NCI-H460 (cell line): ENCODE measurements at places on chromosomes 12 and 14. TPM values are rescaled to one million over a fixed set of nuclear protein-coding genes. Genes with fewer than 3 reads are reported as not detected.

GRCh38 chr12:50610171-50610570, 105.4 kb downstream of the DIP2B start:
- DNase-seq, result no peak

DNA sequence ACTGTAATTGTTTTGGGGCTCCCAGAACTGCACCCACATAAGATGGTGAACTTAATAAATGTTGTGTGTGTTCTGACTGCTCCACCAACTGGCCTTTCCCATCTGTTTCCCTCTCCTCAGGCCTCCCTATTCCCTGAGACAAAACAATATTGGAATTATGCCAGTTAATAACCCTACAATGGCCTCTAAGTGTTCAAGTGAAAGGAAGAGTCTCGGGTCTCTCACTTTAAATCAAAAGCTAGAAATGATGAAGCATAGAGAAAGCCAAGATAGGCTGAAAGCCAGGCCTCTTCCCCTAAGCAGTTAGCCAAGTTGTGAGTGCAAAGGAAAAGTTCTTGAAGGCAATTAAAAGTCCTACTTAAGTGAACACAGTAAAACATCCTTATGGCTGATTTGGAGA, 13.4 kb downstream of the ACOT6 start:
- no peak for DNase-seq

TAS2R31 gene
- 1.7 and 2.7 TPM in 2 replicates for total RNA-seq

- no peak for DNase-seq
Observed at GRCh38 chr12:52235822-52236361, 2.8 kb downstream of the KRT7 start.

- DNase-seq, result no peak
Observed at GRCh38 chr14:61147831-61148549, 133.1 kb downstream of the TMEM30B start.

BDKRB2 gene
- not detected in 2 replicates for total RNA-seq

ARHGAP9 gene
- not detected in 2 replicates for total RNA-seq

- DNase-seq, result no peak
Observed at GRCh38 chr12:29695800-29696199, 87.9 kb downstream of the TMTC1 start.

DNA sequence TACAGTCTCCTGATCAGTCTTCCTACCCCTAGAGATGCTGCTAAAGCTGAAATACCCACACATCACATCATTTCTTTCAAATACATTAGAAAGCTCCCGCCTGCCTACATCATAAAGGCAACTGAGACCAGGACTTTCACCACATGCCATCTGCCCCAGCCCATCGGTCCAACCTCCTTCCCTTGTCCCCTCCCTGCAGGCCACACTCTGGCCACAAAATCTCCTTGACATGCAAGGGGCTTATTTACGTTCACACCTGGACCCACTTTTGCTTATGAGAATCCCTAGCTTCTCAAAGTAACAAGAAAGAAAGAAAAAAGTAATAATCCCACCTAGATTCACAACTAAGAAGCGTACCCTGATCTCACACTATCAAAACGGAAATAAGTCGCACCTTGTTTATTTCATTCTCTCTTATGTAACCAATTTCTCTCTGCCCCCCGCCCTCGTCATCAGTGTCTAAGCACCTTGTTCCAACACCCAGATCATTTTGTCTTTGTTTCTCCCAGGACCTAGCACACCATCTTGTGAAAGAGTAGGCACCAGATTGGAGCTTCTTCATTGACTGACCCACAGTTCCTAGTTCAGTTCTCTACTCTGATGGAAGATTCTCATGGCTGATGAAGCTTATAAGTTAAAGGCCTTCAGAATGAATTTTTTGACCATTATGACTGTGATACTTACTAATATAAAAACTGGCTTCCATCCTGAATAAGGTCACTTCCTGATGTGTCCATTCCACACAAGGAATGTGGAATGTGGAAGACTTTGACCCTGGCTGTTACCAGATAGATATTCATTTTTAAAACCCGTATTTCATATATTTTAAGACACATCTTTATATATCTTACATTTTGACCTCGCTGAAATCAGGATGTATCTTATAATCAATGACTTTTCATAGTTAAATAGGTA, 7.7 kb downstream of the WSB2 start:
- no peak for DNase-seq

DNA sequence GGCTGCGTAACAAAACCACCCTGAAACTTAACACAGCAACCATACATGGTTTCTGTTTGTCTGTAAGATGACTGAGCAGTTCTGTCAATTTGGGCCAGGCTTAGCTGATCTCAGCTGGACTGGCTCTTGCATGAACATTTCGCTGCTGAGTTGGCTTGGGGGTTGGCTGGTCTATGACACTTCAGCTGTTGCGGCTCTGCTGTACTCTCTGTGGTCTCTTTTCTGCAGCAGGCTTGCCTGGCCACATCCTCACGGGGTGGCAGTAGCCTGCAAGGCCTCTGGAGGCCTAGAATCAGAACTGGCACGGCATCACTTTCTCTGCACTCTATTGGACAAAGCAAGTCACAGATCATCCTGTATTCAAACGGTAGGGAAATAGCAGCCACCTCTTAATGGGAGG, 216.2 kb downstream of the BCL11B start:
- DNase-seq, result no peak

- no peak for DNase-seq
Observed at GRCh38 chr14:98931911-98932310, 340.1 kb downstream of the BCL11B start.

DNA sequence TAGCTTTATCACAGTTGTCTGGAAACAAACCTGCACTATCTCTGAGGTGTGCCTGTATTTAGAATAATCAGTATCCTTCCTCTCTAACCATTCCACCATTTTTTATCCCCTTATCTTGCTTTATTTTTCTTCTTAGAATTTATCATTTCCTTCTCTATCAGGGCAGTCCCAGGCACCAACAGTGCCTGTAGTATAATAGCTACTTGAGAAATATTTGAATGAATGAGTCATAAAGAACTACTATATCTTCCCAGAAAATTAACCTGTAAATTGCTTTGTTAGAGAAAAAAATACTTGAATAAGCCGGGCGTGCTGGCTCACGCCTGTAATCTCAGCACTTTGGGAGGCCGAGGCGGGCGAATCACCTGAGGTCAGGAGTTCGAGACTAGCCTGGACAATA, 21.2 kb upstream of the FOXJ2 start:
- DNase-seq, result no peak

CLEC4D gene
- not detected in 2 replicates for total RNA-seq

- peak; percentile 18 for DNase-seq
Observed at GRCh38 chr12:125533434-125534029, 468.3 kb downstream of the AACS start.

DNA sequence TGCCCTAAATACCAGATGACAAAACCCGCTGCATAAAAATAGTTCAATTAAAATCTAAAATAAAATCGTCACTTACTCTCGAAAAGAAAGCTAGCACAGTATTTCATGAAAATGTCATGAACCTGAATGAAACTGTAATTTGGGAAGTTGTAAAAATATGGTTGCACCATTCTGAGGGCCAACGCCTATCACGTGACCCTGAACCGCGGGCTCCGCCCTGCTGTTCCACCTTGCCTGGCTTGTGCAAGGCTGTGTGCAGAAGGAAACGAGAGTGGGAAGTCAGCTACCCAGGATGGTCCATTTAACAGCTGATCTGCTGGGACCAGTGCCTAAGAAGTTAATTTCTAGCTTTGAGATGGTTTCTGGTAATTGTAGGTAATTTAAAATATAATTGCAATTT, 91.7 kb upstream of the BMP4 start:
- no peak for DNase-seq

KLHL33 gene
- total RNA-seq, result not detected in 2 replicates

DNA sequence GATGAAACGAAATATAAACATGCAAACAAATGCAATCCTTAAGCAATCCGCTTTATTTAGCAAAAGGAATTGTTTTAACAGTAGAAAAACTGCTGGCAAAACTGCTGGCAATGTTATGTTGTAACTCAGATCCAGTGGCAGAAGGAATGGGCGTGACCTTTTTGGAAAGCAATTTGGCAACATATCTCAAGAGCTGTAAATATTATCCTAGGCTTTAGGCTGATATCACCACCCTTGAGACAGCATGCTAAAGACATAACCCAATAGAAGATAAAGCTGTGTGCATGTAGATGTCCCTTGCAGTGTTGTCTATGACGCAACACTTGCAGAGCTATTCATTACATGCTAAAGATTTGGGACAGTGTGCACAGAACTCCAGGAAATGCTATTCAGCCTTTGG, 138.5 kb downstream of the DICER1 start:
- peak; percentile 51 for DNase-seq

DNA sequence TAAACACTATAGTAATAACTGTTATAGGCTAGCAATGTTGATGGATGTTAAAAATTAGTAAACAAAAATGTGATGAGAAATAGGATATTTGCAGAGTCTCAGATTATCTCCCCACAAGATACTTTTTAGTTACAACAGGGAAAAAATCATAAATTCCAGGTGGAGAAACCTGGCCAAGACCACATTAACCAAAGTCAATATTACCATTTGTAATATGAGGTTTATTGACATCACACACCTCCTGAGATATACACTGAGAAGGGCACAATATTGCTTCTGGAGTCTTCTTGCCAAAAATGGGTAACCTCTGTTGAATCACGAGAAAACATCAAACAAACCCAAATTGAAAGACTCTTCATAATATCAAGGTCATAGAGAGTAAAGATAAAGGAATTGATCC, 72.3 kb upstream of the AMIGO2 start:
- DNase-seq, result no peak

FITM1 gene
- total RNA-seq, result 0.45 and 0.84 TPM in 2 replicates

DNA sequence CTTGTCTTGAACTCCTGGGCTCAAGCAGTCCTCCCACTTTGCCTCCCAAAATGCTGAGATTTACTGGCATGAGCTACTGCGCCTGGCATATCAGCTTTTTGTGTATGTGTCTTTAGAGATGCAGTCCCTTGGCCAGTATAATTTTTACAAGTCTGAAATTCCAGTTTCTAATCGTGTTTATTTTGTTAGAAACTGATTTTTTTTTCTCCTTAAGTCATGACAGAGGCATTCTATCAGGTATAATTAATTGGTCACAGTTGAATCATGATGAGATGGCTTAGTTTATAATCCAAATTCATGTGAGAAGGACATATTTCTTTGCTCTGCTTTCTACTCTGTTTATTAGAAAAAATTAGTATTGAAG, 98.9 kb downstream of the PCNX1 start:
- DNase-seq, result no peak

KRT6C gene
- total RNA-seq, result not detected in 2 replicates

PKP2 gene
- total RNA-seq, result 4.0 and 4.4 TPM in 2 replicates

- DNase-seq, result no peak
Observed at GRCh38 chr12:19978193-19978592, 390.1 kb upstream of the PDE3A start.

DNA sequence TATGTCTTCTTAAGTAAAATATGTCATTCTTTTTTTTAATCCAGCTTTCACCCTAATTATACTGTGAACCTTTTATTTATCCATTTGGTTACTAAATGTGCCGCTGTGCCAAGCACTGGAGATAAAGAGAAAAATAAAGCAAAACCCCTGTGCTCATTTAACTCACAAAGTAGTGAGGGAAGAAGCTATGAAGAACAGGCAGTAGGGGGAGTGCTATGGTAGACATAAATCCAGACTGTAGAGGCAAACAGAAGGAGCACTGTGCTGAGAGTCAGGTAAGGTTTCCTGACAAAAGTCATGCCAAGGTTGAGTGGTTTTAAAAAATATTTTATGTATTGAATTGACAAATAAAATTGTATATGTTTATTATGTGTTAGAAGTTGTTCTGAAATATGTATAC, 188.5 kb upstream of the SYT10 start:
- no peak for DNase-seq

DNA sequence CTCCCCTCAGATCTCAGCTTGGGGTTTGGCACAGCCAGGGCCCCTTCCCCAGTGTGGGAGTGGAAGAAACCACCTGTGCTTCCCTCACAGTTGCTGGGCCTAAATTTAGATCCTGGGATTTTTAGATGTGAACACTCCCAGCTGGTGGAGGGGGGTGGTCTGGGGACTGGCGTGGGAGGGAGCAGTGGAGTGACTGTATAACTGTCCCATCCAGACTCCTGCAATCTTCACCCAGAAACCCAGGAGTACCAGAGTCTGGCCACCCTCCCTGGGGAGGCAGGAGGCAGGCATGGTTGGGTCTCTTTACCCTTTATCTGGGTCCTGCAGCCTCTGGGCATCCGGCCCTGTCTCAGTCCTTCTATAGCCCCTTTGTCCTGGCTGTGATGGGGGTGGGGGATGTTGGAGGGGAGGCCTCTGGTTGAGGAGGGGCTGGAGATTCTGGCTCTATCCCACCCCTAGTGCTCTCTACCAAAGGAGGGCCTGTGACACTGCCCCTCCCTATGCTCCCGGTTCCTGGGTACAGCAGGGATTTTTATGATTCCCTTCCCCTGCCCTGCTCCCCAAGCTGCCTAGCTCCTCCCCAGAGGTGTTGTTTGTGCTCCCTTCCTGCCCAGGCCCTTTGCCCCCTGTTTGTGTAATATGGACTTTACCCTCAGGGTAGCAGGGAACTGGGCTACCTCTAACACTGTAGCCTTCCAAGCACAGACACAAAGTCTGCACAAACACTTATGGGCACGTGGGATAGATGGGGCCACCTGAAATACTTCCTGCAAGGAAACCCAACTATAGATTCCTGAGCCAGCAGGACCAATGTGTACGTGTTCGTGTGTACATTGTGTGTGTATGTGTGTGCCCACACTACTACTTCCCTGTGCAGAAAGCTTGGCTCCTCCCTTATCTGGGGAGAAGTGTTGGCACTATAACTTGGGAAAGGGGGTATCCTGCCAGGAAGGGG, 1.7 kb downstream of the ERBB3 start:
- no peak for DNase-seq

GRCh38 chr12:94789510-94790225, 139.3 kb upstream of the TMCC3 start:
- DNase-seq, result no peak

DNA sequence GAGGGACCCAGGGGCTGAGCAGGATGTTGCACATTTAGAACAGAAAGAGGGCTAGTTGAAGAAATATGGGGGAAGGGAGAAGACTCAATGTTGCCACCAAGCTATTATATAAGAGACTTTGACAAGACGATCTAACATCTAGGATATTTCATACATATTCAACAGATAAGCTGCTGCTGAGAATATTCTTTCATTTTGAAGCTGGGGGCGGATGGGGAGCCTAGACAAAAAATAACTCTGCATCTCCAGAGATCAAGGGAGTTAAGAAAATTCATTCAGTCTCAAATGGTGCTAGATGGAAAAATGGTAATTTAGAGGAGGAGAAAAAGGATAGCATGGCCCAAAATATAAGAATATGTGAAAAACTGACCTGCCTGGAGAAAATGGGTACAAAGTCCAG, 415.6 kb downstream of the MDGA2 start:
- no peak for DNase-seq

DNA sequence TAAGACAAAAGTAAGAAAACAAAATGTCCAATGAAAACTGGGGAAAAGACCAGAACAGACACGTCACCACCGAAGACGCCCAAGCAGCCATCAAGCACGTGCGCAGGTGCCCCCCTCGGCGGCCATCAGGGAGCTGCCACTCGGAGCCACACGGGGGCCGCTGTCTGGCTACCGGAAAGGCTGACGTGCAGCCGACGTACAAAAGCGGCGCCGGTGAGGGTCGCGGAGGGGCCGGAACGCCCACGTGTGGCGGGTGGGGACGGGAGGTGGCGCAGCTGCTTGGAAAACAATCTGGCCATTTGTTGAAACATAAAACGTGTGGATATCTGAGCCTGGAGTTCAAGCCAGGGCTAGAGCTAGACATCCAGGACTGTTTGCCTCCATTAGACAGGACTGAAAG, 60.7 kb downstream of the GALNT9 start:
- no peak for DNase-seq
